Right ventricle myocardium inferior (tissue), 1 donor: ENCODE measurements at places on chromosomes 4 and X. TPM values are rescaled to one million over a fixed set of nuclear protein-coding genes. Genes with fewer than 3 reads are reported as not detected.

The HS3ST1 gene
- 1.4 TPM for total RNA-seq

The S100P gene
- not detected for total RNA-seq

The SLC25A43 gene
- 2.2 TPM for total RNA-seq

The ITIH6 gene
- not detected for total RNA-seq

The IL3RA gene
- 8.1 TPM for total RNA-seq

The GNL3L gene
- total RNA-seq, result 25.6 TPM

The HPGD gene
- 1.1 TPM for total RNA-seq

The PDE5A gene
- 7.4 TPM for total RNA-seq

The CXXC4 gene
- total RNA-seq, result 5.4 TPM

The KLHL13 gene
- 6.0 TPM for total RNA-seq

The IL1RAPL2 gene
- not detected for total RNA-seq

DNA sequence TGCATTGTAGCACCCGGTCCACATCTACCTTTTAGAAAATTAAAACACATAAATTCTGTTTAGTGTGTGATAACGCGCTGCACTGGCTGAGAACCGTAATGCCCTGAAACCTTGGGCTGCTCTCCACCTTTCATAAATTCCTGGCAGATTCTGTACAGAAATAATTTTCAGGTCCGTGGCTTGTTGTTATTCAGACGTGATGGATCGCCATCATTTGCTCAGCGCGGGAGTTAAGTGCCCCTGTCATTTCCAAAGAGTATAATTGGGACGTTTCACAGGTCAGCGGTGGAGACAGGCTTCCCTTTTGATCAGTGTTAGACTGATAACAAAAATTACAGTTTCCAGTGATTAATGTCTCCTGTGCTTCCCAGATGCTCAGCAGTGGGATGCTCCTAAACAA is 16.5 kb downstream of the UVSSA start:
- DNase-seq, result peak; percentile 9

DNA sequence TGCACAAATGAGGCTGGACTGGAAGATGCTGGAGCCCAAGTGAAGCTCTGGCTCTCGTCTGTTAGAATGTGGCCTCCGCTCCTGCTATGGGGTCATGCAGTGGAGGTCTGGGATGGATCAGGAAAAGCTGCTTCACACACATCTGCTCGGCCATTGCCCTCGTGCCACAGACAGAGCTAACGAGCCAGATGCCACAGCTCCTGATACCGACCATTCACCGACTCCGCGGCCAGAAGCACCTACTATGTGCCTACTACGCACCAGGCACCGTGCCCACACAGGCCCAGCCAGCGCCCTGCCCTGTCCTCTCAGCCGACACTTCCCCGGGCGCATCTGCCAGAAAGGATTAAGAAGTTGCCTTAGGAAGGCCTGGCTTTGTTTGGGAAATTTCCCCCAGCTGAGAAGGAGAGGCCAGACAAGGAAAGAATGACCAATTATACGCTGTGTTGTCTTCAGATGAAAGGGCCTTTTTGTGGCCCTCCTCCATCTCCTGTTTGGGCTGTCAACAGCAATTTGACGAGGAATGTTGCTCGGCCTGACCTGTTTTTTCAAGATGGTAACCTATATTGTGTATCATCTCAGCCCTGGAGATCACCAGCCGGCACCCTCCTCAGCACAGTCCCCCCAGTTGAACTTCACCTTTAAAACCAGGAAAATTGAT is 34.3 kb downstream of the HMX1 start:
- no peak for DNase-seq

DNA sequence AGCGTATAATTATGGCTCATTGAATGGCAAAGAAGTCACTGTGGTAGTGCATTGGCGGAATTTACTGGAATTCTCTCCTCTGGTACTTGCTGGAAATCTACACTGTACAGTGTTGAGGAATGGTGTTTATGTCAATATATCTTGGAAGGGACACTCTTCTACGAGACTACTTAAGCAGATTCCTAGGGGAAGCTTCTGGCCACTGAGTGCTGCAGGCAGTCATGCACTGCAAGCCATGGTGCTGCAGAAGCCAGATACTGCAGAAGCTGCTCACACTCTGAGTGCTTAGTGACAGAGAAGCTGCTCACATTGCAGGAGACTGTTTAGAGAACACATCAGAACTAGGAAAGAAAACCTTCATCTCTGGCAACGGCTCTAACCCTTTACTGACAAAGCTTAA is 725.0 kb downstream of the CCSER1 start:
- DNase-seq, result no peak

- no peak for DNase-seq
These were observed 734.6 kb upstream of the TENM3 start for GRCh38 chr4:181508601-181509000.

DNA sequence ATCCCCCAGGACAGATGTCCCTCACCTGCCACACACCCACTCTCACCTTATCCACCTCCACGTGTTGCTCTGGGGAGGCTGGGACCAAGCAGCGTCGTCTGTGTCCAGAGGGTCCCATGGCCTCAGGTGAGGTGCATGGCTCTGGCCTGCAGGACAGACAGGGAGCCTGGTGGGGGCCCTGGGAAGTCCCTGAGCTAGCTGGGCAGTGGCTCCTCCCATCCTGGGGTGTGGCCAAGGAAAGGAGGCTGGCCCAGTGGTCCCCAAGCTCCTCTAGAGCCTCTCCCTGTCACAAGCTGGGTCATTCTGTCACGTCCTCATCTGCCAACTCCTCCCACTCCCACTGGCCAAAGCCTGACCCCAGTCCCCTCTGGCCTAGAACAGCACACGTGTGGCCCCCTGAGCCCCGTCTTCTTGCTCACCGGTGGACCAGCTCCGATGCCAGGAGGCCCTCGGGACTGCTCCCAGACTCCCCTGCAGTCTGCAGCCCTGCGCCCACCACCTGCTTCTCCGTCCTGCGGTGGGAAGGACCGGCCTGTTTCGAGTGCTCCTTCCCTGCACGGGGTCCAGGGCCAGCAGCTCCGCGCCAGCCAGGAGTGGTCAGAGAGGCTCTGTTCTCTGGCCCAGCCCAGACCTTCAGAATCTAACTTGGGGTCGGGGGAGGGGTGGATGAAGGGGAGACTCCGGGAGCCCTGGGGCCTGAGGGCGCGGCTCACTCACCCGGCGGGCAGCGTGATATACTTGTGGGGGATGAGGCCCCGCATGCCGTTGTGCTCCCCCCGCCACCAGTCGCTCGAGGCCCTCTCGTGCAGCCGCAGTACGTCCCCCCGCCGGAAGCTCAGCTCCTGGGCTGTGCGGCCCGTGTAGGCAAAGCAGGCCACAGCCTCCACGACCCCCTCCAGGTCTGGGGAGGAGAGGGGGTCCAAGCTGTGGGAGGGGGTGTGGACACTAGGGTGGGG is 4.8 kb downstream of the AVPR2 start:
- DNase-seq, result no peak

DNA sequence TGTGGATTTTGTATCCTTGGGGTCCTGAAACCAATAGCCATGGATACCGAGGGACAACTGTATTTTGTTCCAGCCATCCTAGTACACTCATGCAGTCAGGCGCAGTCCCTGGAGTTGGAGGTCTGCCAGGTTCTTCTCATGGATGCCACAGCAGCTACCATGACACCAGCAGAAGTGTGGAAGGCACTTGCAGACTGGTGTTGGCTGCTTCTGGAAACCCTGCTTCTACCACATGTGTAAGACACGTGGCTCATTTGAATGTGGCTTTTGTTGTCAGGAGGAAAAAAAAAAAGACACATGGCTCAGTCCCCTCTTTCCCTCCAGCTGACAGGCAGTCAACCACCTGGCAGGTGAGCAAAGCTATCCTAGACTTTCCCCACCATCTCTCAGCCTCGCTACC is 19.4 kb downstream of the DRD5 start:
- no peak for DNase-seq

GRCh38 chr4:89308161-89308500 is 531 bp upstream of the GPRIN3 start:
- DNase-seq, result no peak

GRCh38 chrX:129091097-129091496 is 432.2 kb downstream of the SMARCA1 start:
- no peak for DNase-seq

GRCh38 chrX:9913146-9913433 is 54.1 kb upstream of the CLDN34 start:
- no peak for DNase-seq

DNA sequence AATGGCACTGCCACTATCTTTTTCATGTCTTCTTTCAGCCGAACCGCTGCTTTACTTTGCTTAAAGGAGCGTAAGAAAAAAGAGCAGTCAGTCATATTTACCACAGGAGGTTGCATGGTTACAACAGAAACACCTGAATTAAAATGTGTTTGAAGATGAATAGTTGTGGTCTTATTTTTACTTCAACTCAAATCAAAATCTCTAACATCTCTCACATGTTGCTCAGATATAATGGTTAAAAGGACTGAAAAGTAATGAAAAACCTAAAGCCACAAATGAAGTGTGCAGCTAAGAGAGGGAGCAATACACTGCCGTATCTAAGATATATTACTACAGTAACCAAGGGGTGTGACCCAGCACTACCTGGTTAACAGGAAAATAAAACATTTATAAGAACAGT is 27.4 kb downstream of the FAM13A start:
- DNase-seq, result no peak

- DNase-seq, result peak; percentile 82
These were observed 581 bp upstream of the STK32B start for GRCh38 chr4:5050520-5051277.

- DNase-seq, result no peak
These were observed 50.1 kb downstream of the CENPVL3 start for GRCh38 chrX:51568586-51568985.

GRCh38 chrX:153700376-153700945 is 12.7 kb downstream of the SLC6A8 start:
- no peak for DNase-seq

GRCh38 chrX:53073115-53073586 is 9.0 kb upstream of the TSPYL2 start:
- DNase-seq, result no peak

- no peak for DNase-seq
These were observed 216.2 kb upstream of the CTSO start for GRCh38 chr4:156169861-156170260.

DNA sequence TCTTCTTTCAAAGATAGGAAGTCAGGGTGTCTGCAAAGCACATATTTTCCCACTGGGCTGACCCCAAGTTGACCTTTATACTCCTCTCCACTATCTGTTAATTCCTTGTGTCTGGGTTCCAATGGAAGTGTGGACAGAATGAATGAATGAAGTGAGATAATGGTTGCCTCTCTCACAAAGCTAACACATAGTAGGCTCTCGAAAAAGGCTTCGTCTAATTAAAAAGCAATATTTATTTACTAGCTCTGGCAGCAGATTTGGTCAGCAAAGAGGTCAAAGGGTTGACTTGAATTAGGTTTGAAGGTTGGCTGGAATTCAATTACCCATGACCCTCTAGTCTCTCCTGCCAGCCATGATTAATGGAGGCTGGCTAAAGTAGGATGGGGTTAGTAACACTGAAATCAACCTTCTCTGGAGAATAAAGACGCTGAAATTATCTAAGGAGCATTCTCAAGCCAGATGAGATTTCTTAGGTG is 280.3 kb upstream of the KLF3 start:
- no peak for DNase-seq

DNA sequence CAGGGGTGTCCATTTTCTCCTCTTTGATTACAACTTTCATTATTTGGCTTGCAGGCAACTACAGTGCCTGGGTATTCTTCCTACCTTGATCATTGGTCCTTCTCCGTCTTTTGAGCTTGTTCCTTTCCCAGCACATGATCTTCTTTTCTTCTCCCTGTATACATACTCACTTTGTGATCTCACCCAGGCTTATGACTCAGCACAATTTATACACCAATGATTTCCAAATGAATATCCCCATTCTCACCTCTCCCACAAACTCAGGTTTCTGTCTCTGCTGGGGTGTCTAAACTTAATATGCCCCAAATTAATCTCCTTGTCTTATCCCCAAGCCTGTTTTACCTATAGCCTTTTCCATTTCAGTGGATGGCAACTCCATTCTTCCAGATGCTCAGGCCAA is 19.5 kb upstream of the C4orf54 start:
- DNase-seq, result no peak

GRCh38 chr4:70734971-70735370 is 13.2 kb downstream of the RUFY3 start:
- DNase-seq, result no peak

DNA sequence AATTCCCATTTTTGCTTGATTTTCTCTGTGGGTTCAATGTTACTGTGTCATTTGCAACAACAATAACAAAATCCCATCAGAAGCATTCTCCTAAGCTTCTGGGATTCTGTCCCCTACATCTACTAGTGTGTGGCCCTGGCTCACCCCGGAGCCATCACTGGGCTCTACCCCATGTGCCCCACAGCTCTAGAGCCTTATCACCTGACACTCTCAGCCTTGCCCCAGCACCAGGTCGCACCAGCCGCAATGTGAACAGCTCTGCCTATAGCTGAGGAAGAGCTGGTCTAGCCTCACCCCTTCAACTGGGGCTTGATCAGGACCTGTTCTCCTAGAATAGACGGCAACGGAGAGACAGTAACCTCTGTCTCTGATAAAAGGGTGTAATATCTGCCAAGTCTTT is 161.7 kb downstream of the SHROOM3 start:
- no peak for DNase-seq

- no peak for DNase-seq
These were observed 126.9 kb downstream of the MFAP3L start for GRCh38 chr4:169899295-169899694.

- no peak for DNase-seq
These were observed 408.2 kb downstream of the SMARCA1 start for GRCh38 chrX:129115104-129115503.

GRCh38 chr4:110357521-110357920 is 118.4 kb upstream of the ENPEP start:
- no peak for DNase-seq

GRCh38 chr4:143341186-143341755 is 4.6 kb downstream of the GAB1 start:
- DNase-seq, result no peak

DNA sequence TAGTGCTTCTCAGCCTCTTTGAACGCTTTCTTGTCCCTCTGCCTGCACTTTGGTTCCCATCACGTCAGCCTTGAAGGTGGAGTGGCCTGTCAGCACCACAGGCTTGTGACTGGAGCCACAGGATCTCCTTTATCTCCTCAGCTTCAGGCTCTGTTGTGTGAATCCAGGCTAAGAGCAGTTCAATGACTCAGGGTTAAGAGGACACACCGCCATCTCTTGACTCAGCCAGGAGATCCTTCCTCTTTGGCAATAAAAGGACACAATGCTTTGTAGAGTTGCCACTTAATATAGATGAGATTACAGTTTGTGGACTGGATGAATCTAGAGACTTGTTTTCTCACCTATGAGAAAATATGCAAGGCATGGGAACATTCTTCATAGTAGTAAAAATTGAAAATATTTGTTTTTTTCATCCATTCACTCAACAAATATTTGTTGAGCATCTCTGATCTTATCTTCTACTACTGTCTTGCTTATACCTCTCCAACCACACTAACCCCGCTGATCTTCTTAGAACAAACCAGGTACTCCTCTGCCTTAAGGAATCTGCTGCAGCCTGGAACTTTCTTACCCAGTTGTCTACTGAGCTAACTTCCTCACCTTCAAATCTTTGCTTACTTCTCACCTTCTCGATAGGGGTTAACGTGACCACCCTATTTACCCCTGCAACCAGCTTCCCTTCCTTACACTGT is 62.3 kb downstream of the UCHL1 start:
- no peak for DNase-seq
